ENCODE measurements at places on chromosomes 1 and 21.

DNA sequence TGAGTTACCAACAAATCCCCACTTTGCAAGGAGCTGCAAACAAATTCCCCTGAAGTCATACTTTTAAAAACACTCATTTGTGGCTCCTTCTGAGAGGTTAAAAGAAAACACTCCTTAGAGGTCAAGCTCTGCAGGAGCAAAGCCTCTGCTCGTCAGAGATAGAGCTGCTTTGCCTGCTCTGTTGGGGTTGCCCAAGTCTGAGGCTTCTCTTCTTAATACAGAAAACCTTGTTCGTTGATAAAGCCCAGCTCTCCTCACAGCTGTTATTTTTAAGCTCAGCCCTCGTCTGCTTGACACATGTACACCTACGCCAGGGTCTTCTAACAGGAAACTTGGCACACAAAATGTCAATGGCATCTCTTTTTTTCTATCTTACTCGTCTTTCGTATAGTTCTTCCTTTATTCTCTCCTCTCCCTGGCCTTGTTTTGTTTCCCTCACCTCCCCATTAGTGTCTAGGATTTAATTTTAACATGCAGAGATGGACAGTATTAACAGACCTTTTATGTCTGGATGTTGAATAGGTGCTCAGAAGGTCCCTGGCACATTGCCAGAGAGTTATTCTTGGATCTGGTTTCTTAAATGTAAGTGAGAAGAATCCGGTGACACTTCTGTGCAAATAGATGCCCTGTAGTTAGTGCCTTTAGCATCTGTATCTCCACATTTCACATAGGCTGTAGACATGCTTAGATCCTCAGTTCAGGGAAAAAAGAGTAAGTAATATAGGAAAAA, 86.0 kb downstream of the LRRC53 start:
- DNase-seq: no peak

- no peak for DNase-seq
Measured at GRCh38 chr21:15029077-15029476, 35.7 kb downstream of the NRIP1 start.

- peak; percentile 56 for DNase-seq
Measured at GRCh38 chr21:31558189-31558961, 101.1 kb upstream of the SOD1 start.

DNA sequence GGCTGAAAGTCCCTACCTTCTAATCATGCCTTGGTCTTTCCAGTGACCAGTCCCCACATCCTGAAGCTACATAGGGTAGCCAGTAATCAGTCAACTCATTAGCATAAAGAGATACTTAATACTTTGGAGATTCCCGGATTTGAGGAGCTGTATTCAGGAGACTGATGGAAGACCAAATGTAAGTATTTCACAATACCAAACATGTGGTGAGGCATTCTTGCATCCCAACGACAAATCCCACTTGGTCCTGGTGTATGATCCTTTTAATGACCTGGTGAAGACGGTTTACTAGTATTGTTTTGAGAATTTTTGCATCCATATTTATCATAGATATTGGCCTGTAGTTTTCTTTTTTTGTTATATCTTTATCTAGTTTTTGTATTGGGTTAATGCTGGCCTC, 40.6 kb downstream of the RGS7 start:
- no peak for DNase-seq

DNA sequence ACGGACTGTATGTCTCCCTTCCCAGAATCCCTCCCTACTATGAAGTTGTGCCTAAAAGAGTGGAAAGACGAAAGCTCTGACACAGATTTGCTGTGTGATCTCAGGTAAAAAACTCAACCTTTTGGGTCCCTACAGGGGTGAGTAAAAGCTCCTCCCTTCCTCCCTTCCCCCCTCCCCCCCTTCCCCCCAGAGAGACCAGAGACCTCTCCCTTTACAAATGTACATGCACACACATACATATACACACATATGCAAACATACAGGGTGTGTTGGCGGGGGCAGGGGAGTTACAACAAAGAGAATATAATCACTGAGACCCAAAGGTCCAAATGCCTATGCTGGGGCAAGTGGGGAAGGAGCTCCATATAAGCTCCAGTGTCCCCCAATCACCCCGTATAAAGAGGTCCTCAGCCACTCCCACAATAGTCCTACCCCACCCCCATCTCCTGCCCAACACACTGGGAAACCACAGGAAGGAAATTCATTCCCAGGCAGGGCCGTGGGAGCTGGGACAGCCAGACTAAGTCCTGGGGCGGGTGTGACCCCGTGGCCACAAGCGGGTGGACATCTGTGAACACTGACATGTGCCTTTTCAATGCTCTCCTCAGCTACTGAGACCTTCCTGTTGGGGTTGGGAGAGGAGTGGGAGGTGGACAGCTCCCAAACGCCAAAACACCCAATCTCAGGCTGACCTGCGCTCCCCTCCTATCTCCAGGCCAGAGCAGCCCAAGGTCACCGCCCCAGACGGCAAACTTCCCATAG, 2.0 kb downstream of the MEF2D start:
- DNase-seq: no peak

- DNase-seq: no peak
Measured at GRCh38 chr1:201536558-201536957, 2.4 kb upstream of the NAV1 start.

- no peak for DNase-seq
Measured at GRCh38 chr1:111202366-111202706, 1.9 kb upstream of the DENND2D start.

DNA sequence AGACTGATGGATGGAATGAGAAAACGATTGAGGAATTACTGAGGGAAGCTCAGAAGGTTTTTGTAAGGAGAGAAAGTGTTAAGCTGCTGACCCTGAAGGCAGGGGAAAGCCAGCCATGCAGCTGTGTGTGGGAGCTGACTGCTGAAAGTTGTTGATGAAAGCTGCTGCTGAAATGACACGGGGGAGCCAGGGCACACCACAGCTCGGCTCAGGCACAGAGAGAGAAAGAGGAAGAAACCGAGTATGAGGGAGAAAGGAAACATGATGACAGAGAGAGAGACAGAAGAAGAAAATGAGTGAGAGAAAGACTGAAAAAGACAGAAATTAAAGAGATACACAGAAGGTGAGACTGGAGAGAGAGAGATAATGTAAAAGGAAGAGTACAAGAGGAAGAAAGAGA, 115.5 kb downstream of the LRRC53 start:
- DNase-seq: no peak

DNA sequence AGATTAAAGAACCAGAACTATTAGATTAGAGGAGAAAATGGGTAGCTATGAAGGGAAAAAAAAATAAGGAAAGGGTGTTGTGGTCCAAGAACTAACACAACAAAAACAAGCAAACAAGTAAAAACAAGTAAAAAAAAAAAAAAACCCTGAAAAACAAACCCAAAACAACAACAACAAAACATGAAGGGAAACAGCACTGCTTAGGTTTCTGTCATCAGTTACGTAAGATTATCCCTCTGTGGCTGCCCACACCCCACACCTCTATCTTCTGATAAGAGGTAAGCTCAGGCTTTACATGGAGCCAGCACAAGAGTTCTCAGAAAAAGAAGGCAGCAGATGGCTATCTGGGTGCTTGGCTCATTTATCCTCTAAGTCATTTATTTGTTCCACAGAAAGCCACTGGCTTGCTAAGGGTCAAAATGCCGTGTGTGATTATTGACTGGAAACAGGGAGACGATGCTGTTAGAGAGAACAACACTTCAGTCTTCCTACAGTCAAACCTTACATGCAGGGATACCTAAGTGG, 57.5 kb downstream of the KIAA0319L start:
- no peak for DNase-seq

DNA sequence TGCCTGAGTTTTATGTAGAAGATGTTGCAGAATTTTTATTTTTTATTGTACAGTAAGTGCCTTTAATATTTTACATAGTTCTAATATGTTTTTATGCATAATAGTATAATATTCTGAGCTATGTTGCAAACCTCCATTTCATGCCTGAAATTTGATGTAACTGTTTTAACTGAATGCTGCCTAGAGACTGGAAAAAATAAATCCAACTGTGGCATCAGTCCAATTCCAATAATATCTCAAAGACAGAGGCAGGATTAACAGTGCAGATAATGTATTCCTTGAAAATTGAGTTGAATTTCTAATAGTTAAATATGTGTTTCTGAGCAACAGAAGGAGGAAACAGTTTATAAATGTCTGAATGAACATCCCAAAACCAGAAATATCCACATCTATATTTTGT, 61.1 kb upstream of the KIF1B start:
- DNase-seq: no peak

GRCh38 chr1:228004856-228005462, 1.8 kb upstream of the WNT3A start:
- no peak for DNase-seq

DNA sequence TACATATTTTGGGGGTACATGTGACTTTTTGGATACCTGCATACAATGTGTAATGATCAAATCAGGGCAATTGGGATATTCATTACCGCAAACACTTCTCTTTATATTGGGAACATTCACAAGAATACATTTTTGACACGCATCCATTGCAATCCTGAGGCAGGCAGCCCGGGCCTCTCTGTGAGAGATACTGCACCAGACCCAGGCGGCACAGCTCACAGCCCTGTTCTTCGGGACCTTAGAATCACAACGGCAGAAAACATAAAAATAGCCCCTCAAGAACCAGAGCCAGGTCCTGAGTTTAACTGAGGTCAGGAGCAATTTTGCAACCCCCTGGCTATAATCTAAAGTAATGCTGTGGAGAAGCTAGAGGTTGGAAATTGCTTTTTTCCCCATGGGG, 90.8 kb upstream of the PGBD5 start:
- no peak for DNase-seq

- DNase-seq: no peak
Measured at GRCh38 chr1:37667023-37667671, 25.2 kb upstream of the CDCA8 start.

- DNase-seq: no peak
Measured at GRCh38 chr1:232259333-232259732, 370.6 kb downstream of the SIPA1L2 start.

DNA sequence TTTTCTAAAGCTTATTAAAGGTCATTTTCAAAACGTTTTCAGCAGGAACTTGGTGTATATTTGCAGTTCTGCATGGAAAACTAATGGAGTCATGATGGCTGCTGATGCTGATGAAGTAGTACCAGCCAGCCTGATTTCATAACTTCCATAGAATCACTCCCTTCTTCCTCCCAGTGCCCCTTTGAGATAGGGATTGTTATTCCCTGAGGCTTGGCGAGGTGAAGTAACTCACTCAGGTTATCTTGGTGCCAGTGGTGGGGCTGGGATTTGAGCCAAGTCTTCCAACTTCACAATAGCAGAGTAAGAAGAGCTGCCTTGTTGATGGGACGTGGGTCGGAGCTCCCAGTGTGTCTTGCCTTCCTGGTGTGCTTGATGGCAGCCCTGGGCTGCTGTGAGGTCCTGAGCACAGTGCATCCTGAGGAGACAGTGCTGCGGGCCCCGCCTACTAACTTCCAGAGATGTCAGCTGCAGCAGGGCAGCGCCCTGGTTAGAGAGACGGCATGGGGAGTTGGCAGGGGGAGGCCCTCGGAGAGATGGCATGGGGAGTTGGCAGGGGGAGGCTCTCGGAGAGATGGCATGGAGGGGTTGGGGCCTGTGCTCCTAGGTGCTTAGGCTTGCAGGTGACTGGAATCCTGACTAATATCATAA, 92.6 kb downstream of the PCBP3 start:
- no peak for DNase-seq

GRCh38 chr1:69535490-69535889, 32.2 kb upstream of the LRRC7 start:
- DNase-seq: no peak

DNA sequence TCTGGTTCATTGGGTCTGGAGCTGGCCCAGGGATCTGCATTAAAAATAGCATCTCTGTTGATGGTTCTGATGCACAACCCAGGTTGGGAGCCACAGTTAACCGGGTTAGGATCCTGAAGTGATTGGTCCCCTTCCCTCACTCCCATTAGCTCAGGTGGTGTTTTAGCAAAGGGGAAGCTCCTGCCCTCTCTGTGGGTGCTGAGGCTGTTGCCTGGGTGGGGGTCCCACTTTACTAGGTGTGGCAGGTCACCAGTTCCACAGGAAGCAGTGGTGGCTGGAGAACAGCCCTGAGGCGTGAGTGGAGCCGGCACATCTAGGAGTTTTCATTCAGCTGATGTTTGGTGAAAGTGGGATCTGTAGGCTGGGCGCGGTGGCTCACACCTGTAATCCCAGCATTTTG, 86.5 kb downstream of the MAN1C1 start:
- no peak for DNase-seq

- DNase-seq: no peak
Measured at GRCh38 chr1:54158071-54158470, 5.3 kb upstream of the CDCP2 start.

- DNase-seq: peak; percentile 42
Measured at GRCh38 chr1:175373786-175374623, 181.4 kb upstream of the KIAA0040 start.

DNA sequence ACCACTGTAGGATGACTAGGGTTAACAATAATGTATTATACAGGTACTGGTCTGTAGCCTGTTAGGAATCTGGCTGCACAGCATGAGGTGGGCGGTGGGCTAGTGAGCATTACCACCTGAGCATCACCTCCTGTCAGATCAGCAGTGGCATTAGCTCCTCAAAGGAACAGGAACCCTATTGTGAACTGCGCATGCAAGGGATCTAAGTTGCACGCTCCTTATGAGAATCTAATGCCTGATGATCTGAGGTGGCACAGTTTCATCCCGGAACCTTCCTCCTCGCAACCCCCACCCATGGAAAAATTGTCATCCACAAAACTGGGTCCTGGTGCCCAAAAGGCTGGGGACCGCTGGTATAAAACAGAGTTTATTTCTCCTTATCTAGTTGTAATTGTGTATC, 147.6 kb downstream of the FGGY start:
- DNase-seq: no peak

DNA sequence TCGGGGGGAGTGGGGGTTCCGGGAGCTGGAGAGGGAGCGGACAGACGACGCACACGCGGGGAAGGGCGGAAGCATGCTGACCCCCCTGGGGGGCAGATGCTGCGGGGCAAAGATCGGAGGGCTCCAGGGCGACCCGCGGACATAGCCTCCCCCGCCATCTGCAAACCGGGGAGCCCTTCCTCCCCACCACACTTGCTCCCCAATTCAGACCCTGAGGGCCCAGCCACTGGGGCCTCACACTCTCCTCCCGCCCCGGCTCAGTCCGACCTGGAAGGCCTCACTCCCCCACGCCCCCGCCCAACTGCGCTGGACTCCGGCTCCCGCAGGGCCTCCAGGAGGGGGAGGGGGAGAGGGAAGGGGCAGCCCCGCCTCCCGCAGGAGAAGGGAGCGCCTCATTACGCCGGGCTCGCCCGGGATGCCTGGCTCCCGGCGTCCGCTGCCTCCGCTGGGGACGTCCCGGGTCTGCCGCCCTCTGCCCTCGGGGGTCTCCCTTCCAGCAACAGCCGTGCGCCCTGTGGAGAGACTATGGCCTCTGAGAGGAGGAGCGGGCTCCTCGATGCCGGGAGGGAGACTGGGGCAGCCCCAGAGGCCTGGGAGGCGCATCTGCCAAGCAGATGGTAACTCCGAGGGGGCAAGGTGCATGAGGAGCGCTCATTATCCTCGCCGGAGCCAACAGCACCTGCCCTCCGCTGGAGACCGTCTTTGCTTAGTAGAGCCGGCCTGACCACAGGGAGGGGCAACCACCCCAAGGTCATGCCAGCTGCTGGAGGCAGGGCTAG, 636 bp upstream of the CAMK2N1 start:
- no peak for DNase-seq

- no peak for DNase-seq
Measured at GRCh38 chr1:225422795-225423517, 4.9 kb downstream of the LBR start.

Measured in activated naive CD4-positive, alpha-beta T cell treated with anti-CD3 and anti-CD28 coated beads for 36 hours (primary cell).